ENCODE measurements at places on chromosomes 1 and 21. TPM values are rescaled to one million over a fixed set of nuclear protein-coding genes. Genes with fewer than 3 reads are reported as not detected.

The LAD1 gene
- total RNA-seq = 0.23 TPM

The TMEM50B gene
- total RNA-seq = 67.4 TPM

The AMY1C gene
- total RNA-seq = not detected

The C1QB gene
- 11.3 TPM for total RNA-seq

The C1orf74 gene
- 3.7 TPM for total RNA-seq

The ADAMTS4 gene
- 1.2 TPM for total RNA-seq
